Activated T-helper 1 cell treated with anti-CD3 and anti-CD28 coated beads, Interleukin-12 subunit alpha, Interleukin-12 subunit beta, Interleukin-2, Interleukin-4 antibody, amounts not matched to agents 30 ng/mL and 10 ng/mL and 1 ng/mL, durations not matched to agents 14 hours and 24 hours and 36 hours (primary cell): ENCODE measurements at places on chromosomes 1 and 21. TPM values are rescaled to one million over a fixed set of nuclear protein-coding genes. Genes with fewer than 3 reads are reported as not detected.
A peak's percentile ranks its signal among the peaks of the same experiment; 100 is the strongest.

GRCh38 chr1:179101566-179101965 lies 19.7 kb downstream of the TOR3A start:
- no peak for DNase-seq

BNIPL gene
- total RNA-seq, result 0.70 and 0.73 TPM in 2 replicates

GRCh38 chr1:202037706-202038296 lies 27.4 kb downstream of the ELF3 start:
- no peak for DNase-seq

GRCh38 chr1:110138956-110139355 lies 11.3 kb upstream of the SLC6A17 start:
- no peak for DNase-seq

DNA sequence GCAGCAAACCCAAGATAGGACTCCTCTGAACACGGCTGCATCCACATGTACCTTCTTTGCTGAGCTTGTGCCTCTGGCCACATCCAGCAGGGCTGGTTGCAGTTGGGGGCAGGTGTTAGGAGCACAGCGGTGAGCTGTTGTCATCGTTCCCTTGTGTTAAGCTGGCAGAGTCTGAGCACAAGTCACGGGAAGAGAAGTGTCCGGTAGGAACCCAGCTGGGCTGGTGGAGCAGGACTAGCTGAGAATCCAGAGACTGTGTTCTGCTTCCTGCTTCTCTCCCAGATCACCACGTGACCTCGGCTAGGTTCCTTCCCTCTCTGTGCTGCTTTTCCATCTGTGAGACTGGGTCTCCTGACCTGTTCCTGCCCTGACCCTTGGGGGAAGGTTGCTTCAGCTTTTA lies 105.1 kb downstream of the PCBP3 start:
- DNase-seq, result no peak

KCNK1 gene
- total RNA-seq, result 1.8 and 2.1 TPM in 2 replicates

- no peak for DNase-seq
Observed at GRCh38 chr1:229015806-229016205, 255.1 kb upstream of the RAB4A start.

DNA sequence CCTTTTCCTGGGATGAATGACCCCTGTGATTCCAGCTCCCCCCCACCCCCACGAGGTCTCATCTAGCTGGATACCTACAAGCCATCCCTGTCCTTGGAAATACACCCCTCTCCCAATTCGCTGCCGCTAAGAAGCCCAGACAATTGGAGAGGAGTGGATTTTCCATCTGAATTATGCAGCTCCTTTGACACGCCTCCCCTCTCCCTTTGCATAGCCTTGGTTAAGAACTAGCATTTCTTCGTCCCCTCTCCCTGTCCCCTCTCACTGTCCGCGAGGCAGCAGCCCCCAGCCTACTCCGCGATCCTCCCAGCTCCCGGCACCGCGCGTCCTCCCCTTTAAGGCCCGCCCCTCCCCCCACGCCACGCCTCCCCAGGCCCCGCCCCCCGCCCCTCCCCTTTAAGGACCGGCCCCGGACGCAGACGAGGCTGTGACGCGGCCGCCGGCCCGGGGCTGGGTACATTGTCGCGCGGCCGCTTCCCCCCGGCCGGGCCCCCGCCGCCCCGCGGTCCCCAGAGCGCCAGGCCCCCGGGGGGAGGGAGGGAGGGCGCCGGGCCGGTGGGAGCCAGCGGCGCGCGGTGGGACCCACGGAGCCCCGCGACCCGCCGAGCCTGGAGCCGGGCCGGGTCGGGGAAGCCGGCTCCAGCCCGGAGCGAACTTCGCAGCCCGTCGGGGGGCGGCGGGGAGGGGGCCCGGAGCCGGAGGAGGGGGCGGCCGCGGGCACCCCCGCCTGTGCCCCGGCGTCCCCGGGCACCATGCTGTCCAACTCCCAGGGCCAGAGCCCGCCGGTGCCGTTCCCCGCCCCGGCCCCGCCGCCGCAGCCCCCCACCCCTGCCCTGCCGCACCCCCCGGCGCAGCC lies at the start of gene MAPKAPK2:
TSS of gene MAPKAPK2 (plus strand) at position 428 of the 856 bp plus-strand sequence. CDS start at position 753, 325 bp downstream.
- peak; percentile 69 for DNase-seq

CLDN17 gene
- not detected in 2 replicates for total RNA-seq

- DNase-seq, result no peak
Observed at GRCh38 chr1:181255270-181255929, 166.9 kb downstream of the IER5 start.

OR2T11 gene
- not detected in 2 replicates for total RNA-seq

- no peak for DNase-seq
Observed at GRCh38 chr1:2019571-2020309, 595 bp downstream of the GABRD start.

DNA sequence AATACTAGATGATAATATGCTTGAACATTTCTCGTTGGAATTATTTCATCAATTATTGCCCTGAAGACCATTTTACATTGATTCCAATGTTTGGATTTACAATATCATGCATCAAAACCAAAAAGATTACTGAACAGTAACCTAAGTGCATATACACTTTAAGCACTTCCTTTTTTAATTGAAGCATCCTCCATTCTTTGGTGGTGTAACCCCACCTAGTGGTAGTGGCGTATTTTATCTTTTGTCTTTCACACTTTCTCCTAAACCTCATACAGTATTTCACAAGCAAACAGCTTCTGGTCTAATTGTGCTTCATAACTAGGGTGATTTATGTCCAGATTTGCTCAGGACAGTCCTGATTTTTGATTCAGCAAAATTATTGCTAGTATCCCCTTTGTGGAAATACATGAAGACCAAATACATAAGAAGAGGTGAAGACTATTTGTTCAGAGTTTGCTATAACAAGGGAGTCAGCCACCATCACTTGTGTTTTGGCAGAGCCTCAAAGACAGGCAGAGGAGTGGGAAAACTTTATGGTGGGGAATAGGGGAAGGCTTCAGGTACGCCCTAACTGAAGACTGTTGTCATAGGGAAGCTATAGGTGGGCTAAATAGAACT lies 3.4 kb upstream of the NVL start:
- DNase-seq, result peak; percentile 28

CELA3B gene
- total RNA-seq, result not detected in 2 replicates

GRCh38 chr1:242449661-242450060 lies 74.8 kb downstream of the PLD5 start:
- DNase-seq, result no peak

GRCh38 chr1:238248356-238248755 lies 357.6 kb upstream of the ZP4 start:
- no peak for DNase-seq

GRCh38 chr1:156496211-156496761 lies 4.3 kb downstream of the MEF2D start:
- DNase-seq, result no peak

DNA sequence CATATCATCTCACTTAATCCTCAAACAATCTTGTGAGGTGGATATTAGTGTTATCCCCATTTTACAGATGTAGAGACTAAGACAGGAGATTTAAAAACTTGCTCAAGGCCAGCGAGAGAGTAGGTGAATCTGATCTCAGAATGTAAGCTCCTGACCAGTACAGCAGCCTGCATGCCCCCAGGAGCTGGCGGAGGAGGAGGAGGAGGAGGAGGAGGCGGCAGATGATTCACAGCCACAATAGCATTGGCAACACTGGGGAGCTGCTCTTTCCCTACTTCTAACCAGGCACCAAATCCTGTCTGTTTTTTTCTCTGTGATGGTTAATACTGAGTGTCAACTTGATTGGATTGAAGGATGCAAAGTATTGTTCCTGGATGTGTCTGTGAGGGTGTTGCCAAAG lies 243.2 kb downstream of the ATG4C start:
- no peak for DNase-seq

- DNase-seq, result no peak
Observed at GRCh38 chr1:235834620-235835019, 32.1 kb downstream of the LYST start.

DNA sequence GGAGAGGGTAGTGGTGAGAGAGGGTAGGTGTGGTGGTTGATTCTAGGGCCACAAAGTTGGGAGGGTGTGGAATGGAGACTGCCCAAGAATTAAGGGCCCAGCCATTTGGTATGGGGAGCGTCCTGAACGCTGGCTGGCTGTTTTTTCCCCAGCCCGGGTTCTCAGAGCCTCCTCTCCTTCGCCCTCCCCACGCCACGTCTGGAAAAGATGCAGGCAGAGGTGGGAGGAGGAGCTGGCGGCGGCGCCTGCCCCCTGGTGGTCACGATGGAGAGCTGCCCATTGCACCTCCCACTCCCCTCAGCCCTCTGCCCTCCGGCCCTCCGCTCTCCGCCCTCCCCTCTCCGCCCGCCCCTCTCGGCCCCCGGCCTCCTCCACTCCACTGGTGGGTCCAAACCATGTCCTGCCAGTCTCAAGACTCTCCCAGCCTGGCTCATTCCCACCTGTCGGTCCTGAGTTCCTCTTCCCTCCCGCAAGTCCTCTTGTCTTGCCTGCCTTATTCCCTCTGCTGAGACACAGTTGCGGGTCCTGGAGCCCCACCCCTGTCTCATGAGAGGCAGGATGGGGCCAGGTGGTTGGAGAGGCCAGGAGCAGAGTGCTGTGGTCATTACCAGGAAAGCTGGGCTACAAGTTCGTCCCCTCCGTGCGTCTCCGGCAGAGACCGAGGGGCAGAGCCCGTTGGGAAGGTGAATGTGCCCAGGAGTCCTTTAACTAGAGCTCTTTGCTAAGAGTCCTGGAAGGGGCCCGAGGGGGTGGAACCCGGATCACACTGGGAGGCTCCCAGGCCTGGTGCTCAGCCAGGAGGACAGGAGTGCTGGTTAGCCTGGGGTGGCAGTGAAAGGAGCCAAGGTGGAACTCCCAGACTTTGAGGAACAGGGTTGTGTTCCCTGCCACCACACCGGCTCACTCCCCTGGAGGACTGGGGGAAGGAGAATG lies 22.6 kb downstream of the ETNK2 start:
- DNase-seq, result peak; percentile 44

DNA sequence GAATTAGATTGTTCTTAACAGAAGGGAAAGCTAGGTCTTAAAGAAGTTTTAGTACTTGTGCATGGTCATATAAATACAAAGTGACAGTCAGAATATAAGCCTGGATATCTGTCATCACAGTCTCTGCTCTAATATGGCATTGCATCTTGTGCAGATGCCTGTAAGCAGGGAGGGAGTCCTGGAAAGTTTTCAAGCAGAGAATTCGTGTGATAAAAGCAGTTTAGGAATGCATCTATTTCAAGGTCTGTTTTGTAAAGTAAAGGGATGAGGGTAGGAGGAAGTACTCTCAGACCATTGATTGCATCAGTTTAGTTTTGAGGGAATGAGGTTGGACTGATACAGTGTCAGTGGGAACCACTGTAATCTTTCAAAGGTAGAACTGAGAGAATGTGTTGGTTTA lies 30.6 kb downstream of the IARS2 start:
- no peak for DNase-seq

RAB13 gene
- 2.2 and 3.3 TPM in 2 replicates for total RNA-seq

ATP6V1G3 gene
- total RNA-seq, result not detected in 2 replicates

GRCh38 chr1:160705742-160706141 lies 5.9 kb downstream of the CD48 start:
- DNase-seq, result no peak

ALPL gene
- total RNA-seq, result not detected in 2 replicates

- DNase-seq, result peak; percentile 67
Observed at GRCh38 chr1:192516776-192517297, 58.7 kb upstream of the RGS1 start.

GRCh38 chr1:17630986-17631385 lies 91.5 kb downstream of the ARHGEF10L start:
- DNase-seq, result no peak
